ENCODE measurements at places on chromosomes 4 and X. TPM values are rescaled to one million over a fixed set of nuclear protein-coding genes. Genes with fewer than 3 reads are reported as not detected.

The CLTRN gene
- 0.32 TPM for polyA plus RNA-seq

The RNF212 gene
- polyA plus RNA-seq: 0.37 TPM

The LIN54 gene
- polyA plus RNA-seq: 2.5 TPM

The GAGE1 gene
- polyA plus RNA-seq: not detected

The DACH2 gene
- polyA plus RNA-seq: not detected

The WDR17 gene
- polyA plus RNA-seq: 0.16 TPM

The MPP1 gene
- polyA plus RNA-seq: 7.5 TPM

The TXK gene
- polyA plus RNA-seq: not detected

The BRS3 gene
- not detected for polyA plus RNA-seq

The ADH6 gene
- not detected for polyA plus RNA-seq

The PNMA6F gene
- polyA plus RNA-seq: not detected

The AADAT gene
- 5.9 TPM for polyA plus RNA-seq

The CCNQ gene
- 57.6 TPM for polyA plus RNA-seq

The TMEM271 gene
- not detected for polyA plus RNA-seq

The ARSJ gene
- polyA plus RNA-seq: 2.5 TPM

The SOX3 gene
- not detected for polyA plus RNA-seq
